ENCODE measurements at places on chromosomes 3 and 15. TPM values are rescaled to one million over a fixed set of nuclear protein-coding genes. Genes with fewer than 3 reads are reported as not detected.
A peak's percentile ranks its signal among the peaks of the same experiment; 100 is the strongest.

Gene LRRC15
- total RNA-seq: 0.33 TPM

GRCh38 chr3:49673715-49674496 is at the start of gene APEH:
TSS of gene APEH (plus strand) at chr3:49674351. CDS start at chr3:49674402, 51 bp downstream.
- peaks cover 6% of the 10 kb centered on the region for H3K4me1 ChIP-seq
- H3K27ac ChIP-seq: peak within 1 kb of the TSS; percentile 92
- peaks cover 31% of the 10 kb centered on the region for H3K36me3 ChIP-seq

- H3K4me1 ChIP-seq: peaks cover 16% of the 10 kb centered on the region
- no peak for DNase-seq
- H3K27ac ChIP-seq: no peak overlapping the region
- H3K36me3 ChIP-seq: no peaks in the 10 kb centered on the region
- H3K27me3 ChIP-seq: peaks cover 67% of the 10 kb centered on the region
These were observed 532 bp upstream of the ESYT3 start for GRCh38 chr3:138433892-138434275.

DNA sequence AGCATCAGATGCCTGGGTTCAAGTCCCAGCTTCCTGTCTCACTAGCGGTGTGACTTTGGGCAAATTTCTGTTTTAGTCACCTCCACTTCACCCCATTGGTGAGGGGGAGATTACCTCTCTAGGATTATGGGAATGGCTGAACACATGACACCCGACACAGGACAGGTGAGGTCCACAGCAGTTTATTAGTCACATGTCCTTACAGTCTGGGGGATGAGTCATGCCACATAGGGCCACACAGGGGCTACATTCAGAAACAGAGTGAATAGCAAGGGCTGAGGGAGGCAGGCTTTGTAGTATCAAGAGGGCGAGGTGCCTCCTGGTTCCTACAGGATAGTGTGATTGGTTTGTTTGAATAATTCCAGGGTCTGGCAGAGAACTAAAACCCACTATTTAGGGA is 15.2 kb upstream of the ITGA11 start:
- no peak for DNase-seq
- no peaks in the 10 kb centered on the region for H3K36me3 ChIP-seq
- H3K4me1 ChIP-seq: no peaks in the 10 kb centered on the region
- H3K4me3 ChIP-seq: no peak overlapping the region

DNA sequence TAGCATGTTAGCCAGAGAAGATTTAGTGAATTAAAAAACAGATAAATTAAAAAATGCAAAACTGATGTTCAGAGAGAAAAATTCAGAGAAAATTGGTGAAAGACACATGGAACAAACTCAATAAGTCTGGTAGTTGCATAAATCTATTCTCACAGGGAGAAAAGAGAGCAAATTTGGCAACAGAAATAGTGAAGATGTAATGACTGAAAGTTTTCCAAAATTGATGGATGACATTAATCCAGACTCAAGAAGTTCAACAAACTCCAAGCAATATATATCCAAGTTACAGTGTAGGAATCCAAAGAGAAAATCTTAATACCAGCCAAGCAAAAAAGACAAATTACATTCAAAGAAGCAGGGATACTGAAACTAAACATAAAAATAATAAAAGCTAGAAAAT is 302.7 kb upstream of the ARPP21 start:
- H3K4me3 ChIP-seq: no peak overlapping the region
- no peak overlapping the region for H3K27ac ChIP-seq
- H3K4me1 ChIP-seq: no peaks in the 10 kb centered on the region
- DNase-seq: no peak
- H3K36me3 ChIP-seq: no peaks in the 10 kb centered on the region
- no peaks in the 10 kb centered on the region for H3K27me3 ChIP-seq

GRCh38 chr3:172461530-172462138 is 13.4 kb upstream of the GHSR start:
- no peak overlapping the region for H3K4me3 ChIP-seq
- no peaks in the 10 kb centered on the region for H3K36me3 ChIP-seq
- H3K27ac ChIP-seq: no peak overlapping the region
- no peaks in the 10 kb centered on the region for H3K27me3 ChIP-seq
- DNase-seq: peak; percentile 16

DNA sequence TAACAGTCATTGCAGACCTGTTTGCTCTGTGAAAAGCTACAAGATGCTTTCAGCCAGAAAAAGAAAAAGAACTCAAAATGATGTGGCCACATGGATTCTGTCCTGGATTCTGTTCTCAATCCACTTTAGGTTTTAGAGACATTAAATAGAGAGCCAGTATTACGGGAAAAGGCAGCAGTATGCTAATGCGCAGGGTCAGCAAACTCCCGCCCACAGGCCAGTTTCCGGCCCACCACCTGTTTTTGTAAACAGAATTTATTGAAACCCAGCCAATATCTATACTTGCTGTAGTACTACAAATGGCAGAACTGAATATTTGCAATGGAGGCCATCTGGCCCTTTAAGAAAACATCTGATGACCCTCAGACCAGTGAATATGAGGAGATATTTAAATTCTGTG is 416.1 kb downstream of the ERC2 start:
- H3K27ac ChIP-seq: no peak overlapping the region
- H3K4me3 ChIP-seq: no peak overlapping the region
- no peaks in the 10 kb centered on the region for H3K4me1 ChIP-seq
- H3K27me3 ChIP-seq: no peaks in the 10 kb centered on the region
- DNase-seq: no peak

GRCh38 chr3:69085168-69085832 is 563 bp downstream of the ARL6IP5 start:
- DNase-seq: no peak
- no peaks in the 10 kb centered on the region for H3K27me3 ChIP-seq
- H3K27ac ChIP-seq: peak overlapping the region; percentile 95
- peaks cover 52% of the 10 kb centered on the region for H3K4me1 ChIP-seq

GRCh38 chr3:110291886-110292501 is 779.6 kb upstream of the NECTIN3 start:
- no peaks in the 10 kb centered on the region for H3K27me3 ChIP-seq
- DNase-seq: no peak
- H3K36me3 ChIP-seq: no peaks in the 10 kb centered on the region

Gene FAM81A
- total RNA-seq: 0.42 TPM

DNA sequence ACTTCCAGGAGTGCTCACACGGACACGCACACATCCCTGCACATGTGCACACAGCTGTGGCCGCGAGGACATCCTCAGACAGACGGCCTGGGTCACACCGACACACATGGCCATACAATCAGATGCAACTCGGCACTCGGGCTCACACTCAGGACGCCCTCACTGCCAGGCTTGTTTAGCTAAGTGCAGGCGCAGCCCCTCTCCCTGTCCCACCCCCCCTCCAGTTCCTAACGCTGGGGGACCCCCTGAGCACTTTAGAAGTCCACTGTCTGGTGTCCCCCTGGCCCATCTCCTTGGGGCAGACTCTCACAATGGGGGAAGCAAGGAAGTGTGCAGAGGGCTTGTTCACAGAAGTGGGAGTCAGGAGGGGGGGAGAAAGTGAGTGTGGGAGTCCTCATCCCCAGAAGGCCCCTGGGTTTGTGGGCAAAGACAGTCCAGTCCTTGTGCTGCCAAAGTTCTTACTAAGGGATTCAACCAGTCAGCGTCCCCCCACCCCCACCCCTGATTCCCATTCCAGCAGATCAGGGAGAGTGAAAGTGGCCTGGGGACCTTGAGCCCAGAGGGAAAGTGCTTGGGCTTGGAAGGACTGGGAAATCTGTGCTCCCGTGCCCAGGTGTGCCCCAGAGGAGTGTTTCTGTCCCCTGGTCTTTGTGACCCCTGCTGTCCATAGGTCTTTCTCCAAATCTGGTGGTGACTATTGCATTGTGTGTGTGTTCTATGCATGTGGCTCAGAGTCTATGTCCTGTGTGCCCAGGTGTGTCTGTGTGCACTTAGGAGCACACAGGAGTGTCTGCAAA is 767 bp upstream of the GATA2 start:
- H3K4me3 ChIP-seq: no peak overlapping the region
- peaks cover 8% of the 10 kb centered on the region for H3K4me1 ChIP-seq
- H3K27ac ChIP-seq: no peak overlapping the region

DNA sequence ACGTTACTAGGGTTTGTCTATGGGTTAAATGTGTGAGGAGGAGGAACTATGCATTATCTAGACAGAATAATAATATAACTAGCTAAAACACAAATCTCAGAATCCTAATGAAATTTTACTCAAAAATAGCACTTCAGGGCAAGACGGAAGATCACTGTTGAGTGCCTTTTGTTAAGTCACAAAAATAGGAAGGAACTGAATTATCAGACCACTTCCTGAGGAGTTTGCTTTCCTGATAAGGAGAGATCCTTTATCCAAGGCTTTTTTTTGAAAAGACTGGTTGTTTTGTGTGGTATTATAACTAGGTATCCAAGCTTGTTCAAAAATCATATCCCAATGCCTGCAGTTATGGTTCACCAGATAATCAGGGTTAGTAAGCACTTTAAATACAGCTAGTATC is 34.6 kb downstream of the NR2E3 start:
- no peaks in the 10 kb centered on the region for H3K4me1 ChIP-seq
- no peak overlapping the region for H3K27ac ChIP-seq
- DNase-seq: no peak
- no peak overlapping the region for H3K4me3 ChIP-seq
- no peaks in the 10 kb centered on the region for H3K27me3 ChIP-seq

DNA sequence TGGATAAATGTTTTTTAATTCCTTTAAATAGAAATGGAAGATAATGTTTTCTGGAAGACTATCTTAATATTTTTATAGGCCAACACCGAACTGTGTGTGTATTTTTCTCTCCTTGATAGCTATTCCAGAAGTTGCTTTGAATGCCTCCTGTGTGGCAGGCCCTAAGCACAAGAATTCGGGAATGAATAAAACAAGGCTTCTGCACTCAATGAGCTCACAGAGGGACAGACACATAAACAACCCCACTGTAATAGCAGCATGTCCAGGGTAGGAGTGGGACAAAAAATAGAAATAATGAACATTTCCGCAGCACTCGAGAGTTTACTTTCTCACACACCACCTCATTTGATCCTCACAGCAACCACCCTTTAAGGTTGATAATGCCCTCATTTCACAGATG is 18.0 kb downstream of the SRGAP3 start:
- no peaks in the 10 kb centered on the region for H3K4me1 ChIP-seq
- H3K27ac ChIP-seq: no peak overlapping the region
- H3K4me3 ChIP-seq: no peak overlapping the region
- no peaks in the 10 kb centered on the region for H3K36me3 ChIP-seq

- no peak for DNase-seq
- H3K4me1 ChIP-seq: no peaks in the 10 kb centered on the region
These were observed 34.8 kb downstream of the FAM3D start for GRCh38 chr3:58631742-58632141.

DNA sequence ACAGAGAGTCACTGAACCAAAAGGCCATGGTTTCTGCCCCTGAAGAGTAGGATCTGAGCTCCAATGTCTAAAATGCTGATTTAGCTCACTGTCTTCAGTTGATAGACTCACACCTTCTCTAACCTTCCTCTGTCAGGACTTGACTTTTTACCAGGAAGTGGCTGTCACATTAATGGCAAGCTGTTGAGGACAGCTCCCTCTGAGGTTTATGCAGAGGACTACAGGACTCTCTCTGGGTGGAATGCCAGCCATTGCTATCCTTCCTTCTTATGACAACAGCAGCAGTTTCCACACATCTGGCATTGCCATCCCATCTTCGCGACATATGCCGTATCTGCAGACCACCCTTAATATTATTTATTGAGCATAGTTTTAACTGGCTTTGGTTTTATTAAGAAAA is 103.8 kb upstream of the PRICKLE2 start:
- no peak for DNase-seq
- no peaks in the 10 kb centered on the region for H3K27me3 ChIP-seq
- no peak overlapping the region for H3K4me3 ChIP-seq
- H3K27ac ChIP-seq: no peak overlapping the region

Gene ACSBG1
- total RNA-seq: 7.9 TPM

- no peaks in the 10 kb centered on the region for H3K4me1 ChIP-seq
- H3K27ac ChIP-seq: no peak overlapping the region
- no peak for DNase-seq
These were observed 17.3 kb downstream of the FAM174B start for GRCh38 chr15:92638291-92638708.

Gene GNB4
- 16.1 TPM for total RNA-seq

Gene RARB
- 1.7 TPM for total RNA-seq

DNA sequence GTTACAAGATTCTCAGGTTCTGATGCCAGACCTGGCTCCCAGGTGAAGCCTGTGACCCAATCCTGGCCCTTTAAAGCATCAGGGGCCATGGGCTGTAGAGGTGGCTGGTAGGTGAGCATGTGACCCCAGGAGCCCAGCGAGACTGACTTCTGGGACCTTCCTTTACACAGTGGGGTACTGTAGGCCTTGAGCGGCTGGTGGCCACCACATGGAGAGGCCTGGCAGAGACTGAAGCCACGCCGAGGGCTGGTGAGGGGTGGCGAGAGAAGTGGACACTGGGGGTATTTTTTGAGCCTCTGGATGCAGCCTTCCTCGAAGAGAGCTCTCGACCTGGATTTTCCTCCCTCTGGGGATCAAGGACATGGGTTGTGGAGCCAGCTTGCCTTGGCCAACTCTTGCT is 71.2 kb upstream of the ITGA11 start:
- DNase-seq: no peak
- H3K36me3 ChIP-seq: no peaks in the 10 kb centered on the region
- H3K4me1 ChIP-seq: no peaks in the 10 kb centered on the region
- H3K4me3 ChIP-seq: no peak overlapping the region
- H3K27me3 ChIP-seq: no peaks in the 10 kb centered on the region

DNA sequence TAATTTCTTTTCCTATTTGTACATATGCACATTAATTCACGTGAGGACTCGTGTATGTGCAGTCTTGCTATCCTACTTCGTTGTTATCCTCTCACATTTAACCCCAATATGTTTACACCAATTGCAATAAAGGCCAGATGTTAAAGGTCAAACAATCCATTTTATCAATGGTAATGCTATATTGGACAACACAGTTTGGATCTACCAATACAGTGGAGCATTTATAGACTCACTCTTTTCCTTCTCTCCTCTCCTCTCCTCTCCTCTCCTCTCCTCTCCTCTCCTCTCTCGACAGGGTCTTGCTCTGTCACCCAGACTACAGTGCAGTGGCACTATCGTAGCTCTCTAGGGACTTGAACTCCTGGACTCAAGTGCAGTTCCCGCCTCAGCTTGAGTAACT is 324.0 kb downstream of the PTPRG start:
- H3K4me3 ChIP-seq: no peak overlapping the region
- no peaks in the 10 kb centered on the region for H3K36me3 ChIP-seq
- no peak for DNase-seq
- no peaks in the 10 kb centered on the region for H3K27me3 ChIP-seq

- no peaks in the 10 kb centered on the region for H3K27me3 ChIP-seq
- no peaks in the 10 kb centered on the region for H3K36me3 ChIP-seq
- H3K27ac ChIP-seq: no peak overlapping the region
- no peak for DNase-seq
- no peaks in the 10 kb centered on the region for H3K4me1 ChIP-seq
These were observed 417.4 kb downstream of the MECOM start for GRCh38 chr3:169246158-169246557.

Gene PIF1
- 8.0 TPM for total RNA-seq

Gene RGMA
- 0.76 TPM for total RNA-seq
